ENCODE measurements at places on chromosomes 12 and 14.

DNA sequence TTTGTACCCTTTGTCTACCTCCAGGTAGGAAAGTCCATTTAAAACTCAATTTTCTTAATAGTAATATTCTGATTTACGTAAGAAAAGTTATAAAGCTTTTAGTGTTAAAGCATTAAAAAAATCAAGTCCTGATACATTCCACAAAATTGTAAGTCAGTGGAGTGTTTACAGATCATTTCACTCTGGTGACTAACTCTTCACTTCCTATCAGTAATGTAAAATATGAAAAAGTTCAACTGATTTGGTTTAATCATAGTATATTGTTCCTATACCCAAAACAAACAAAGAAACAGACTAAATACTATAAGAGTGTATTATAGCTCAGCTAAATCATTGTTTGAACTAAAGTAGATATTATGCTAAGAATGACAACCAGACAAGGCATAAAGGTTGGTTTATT, 85.9 kb downstream of the VEZT start:
- no peak for DNase-seq

DNA sequence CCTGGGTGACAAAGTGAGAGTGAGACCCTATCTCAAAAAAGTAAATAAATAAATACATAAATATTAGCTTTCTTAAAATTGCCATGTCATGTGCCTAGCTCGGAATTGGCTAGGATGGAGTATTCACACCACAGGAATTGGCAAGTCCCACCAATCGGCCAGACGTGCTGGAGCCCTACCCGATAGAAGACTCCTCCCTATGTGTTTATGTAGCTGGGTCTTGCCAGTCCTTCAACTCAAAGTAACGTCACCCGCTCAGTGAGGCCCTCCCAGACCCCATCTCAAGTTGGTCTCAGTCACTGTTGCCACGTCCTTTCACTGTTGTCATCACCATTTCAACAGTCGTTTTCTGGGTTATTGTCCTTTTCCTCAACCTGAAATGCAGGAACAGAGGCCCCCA, 20.2 kb downstream of the VRTN start:
- DNase-seq = no peak

- peak; percentile 2 for DNase-seq
Measured at GRCh38 chr12:25557830-25558436, 4.8 kb upstream of the LMNTD1 start.

GRCh38 chr14:29925101-29925722, 2.4 kb downstream of the PRKD1 start:
- no peak for DNase-seq

DNA sequence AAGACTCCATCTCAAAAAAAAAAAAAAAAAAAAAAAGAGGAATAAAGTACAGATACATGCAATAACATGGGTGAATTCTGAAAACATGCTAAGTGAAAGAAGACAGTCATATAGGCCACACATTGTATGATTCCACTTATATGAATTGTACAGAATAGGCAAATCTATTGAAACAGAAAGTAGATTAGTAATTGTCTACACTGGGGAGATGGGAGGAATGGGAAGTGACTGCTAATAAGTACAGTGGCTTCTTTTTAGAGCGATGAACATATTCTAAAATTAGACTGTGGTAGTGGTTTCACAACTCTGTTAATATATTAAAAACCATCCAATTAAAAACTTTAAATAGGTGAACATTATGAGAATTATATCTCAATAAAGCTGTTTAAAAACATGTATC, 74.4 kb downstream of the ANKS1B start:
- no peak for DNase-seq

DNA sequence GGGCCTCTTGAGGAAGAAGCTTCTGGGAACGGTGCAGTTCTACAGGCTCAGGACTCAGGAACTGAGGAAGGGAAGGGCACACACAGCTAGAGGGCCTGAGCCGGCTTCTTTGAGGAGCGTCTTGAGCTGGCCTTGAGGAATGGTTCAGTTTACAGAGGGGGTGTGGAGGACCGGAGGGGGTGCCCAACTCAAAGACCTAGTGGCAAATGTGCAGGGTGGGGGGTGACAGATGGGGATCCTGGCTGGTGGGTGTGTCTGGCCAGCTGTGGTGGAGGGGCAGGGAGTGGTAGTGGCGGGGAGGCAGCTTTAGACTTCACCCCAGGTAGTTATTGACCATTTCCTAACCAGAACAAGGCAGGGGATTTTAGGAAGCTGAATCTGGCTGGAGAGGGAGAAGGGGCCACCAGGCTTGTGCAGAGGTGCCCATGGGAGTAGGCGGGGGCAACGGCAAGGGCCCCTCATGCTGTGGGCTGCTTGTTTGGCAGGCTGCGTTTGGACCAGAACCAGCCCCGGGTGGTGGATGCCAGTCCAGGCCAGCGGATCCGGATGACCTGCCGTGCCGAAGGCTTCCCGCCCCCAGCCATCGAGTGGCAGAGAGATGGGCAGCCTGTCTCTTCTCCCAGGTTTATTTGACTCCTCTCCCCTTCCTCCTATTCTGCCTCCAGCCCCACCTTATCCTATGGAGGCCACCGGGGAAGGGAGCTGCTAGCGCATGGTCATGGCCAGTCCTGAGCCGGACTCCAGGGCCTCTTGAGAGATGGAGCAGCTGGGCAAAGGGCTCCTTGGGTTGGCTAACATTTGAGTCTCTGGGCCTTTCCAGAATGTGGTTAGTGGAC, 27.8 kb downstream of the PAPLN start:
- no peak for DNase-seq

DNA sequence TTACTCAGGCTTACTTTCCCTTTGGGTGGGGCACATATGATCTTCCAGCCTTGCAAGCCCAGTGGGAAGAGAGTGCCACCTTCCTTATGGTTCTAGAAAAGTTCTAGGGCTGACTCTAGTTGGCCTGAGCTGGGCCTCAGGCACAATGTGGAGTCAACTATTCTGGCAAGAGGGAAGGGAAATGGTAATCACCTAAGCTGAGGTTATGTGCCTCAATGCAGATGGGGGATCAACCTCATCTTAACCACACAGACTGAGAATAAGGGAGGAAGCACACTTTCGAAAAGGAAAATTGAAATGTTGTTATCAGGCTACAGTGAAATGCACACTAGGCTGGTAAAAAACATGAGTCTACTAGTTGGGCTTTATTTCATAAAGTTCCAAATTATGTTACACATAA, 77.5 kb upstream of the RMST start:
- no peak for DNase-seq

DNA sequence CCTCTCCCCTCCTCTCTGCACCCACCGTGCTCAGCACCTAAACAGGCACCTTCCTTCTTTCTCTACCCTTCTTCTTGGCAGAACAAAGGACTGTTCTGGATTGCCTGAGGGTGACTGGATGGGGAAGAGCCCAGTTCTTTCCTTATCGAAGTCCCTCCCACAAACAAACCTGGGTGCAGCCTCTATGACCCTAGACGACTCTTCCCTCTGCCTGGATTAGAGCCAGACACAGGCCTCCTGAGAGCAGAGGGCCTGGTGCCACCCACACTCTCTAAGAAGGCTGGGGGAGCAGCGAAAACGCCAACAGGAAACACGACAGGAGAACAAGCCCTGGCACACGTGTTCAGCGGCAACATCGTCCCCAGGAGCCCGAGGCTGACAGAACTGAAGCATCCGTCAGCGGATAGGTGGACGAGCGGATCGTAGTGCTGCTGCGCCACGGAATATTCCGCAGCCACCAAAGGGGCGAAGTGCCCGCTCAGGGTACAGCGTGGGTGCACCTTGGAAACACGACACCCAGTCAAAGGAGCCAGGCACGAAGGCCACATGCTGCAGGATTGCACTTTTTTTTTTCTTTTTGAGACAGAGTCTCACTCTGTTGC, 38.0 kb downstream of the RIMBP2 start:
- no peak for DNase-seq

GRCh38 chr12:120800665-120801064, 75.0 kb downstream of the ACADS start:
- DNase-seq = no peak

DNA sequence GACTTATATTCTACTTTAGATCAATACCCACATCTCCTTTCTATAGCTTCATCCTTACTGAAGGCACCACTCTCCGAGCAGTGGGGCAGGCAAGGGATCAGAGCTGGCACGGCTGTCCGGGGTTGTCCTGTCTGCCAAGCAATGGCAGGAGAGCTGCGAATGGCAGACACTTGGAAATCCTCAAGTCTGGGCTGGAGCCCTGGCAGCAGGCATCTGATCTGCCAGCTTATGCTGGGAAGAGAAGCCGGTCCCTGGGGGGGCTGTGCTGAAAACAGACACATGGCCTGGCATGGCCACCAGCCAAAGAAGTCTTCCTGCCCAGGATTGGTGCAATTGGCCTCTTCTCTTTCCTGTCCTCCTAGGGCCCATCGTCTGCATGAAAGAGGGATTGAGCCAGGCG, 280.2 kb upstream of the PWP1 start:
- DNase-seq = no peak

DNA sequence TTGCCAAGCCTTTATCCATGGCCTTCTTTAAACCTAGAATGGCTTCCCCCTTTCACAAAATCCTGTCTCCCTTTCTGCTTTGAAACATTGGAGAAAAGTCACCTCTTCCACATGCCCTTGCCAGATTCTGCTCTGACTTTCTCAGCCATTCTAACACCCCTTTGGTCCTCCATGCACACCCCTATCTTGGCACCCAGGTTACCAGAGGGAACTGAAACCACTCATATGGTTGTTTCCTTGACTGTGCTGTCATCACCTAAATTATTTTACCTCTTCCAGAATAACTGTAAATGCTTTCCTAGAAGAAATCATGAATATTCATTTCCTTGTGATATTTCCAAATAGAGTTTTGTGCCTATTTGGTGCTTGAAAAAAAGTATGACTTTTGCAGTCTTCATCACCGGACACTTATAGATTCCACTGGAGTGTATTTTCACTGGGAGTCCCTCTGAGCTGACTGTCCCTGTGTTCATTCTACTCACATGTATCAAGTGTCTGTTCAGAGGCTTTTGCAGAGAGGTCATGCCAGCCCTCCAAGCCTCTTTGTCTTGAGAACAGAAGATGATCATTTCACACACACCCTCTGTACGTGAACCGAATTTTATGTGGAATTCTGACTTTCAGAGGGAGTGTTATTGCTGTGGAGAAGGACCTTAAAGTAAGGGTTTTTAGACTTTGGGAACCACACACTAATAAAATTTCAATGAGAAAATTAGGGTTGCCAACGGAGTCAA, 74.1 kb downstream of the PLXNC1 start:
- DNase-seq = no peak

GRCh38 chr14:28083389-28083788, 683.2 kb upstream of the FOXG1 start:
- DNase-seq = no peak

DNA sequence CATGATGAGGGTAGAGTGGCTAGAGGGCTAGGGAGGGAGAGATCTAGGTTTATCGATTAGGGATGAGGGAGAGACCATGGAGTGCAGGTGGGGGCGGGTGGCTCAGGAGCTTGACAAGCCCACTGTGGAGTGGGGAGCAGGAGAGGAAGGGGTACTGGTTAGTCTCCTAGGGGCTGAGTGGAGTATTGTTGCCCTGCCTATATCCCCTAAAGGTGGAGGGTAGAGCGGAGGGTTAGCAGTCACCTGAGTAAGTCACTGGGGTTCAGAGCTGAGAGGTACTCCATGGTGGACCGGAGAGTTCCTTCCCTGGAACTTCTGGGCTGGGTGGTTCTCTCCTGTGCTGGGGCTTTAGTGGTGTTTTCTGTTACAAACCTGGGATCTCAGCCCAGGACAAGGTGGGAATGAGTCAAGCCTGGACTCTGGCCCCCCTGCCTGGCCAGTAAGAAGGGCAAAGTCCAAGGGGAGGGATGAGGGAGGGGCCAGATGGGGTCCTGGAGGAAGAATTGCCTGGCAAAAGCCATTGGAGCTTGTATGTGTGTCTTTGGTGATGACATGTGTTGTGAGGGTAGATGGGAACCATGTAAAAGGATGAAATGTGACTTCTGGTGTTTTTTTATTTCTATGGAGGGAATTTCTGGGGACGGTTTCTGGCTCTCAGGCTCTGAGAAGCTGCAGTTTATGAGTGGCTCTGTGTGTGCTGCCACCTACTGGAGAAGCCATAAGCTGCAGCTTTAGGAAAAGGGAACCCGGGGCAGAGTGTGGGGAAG, at the start of gene CIDEB:
TSS of gene CIDEB (minus strand) at position 403 of the 767 bp plus-strand sequence. CDS start at position 284, 119 bp downstream.
- peak; percentile 74 for DNase-seq

DNA sequence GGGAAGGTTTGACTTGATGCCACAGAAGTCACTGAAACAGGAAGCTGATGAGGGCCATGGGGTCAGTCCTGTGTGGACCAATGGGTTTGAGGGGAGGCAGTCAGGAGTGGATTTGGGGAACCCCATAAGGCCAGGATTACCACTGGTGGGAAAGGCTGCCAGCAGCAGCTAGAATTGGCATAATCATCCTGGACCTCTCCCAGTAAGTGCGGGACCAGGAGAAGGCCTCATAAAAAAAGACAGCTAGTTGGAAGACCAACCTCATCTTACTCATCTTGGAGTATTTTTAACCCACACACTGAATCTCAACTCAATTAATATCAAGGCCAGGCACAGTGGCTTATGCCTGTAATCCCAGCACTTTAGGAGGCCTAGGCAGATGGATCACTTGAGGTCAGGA, 22.7 kb downstream of the TBX3 start:
- DNase-seq = no peak

- DNase-seq = peak; percentile 83
Measured at GRCh38 chr14:105485739-105486162, 935 bp upstream of the CRIP1 start.

DNA sequence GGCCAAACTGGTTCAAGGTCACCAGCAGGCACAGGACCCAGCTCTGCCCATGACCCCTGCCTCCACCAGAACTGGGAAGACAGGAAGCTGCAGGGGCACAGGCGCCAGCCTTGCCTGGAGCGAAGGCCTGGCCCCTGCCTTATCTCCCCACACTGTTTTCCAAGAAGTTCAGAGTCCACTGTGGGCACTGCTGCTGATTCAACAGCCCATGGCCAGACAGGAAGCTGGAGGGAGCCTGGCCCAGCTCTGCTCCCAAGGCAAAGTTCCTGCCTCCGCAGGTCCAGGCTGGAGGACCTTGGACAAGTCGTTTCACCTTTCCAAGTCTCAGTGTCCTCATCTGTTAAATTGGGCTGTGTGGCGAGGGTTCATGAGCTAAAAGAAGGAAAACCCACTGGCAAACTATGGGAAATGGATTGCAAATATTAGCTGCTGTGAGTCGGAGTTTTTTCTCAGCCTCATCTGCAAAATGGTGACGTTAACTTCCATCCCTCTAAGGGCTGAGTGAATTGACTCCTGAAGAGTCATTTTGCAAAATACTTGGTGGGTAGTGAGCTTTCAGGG, 1.2 kb downstream of the PHETA1 start:
- no peak for DNase-seq

- no peak for DNase-seq
Measured at GRCh38 chr12:113462998-113463745, 8.5 kb downstream of the LHX5 start.

DNA sequence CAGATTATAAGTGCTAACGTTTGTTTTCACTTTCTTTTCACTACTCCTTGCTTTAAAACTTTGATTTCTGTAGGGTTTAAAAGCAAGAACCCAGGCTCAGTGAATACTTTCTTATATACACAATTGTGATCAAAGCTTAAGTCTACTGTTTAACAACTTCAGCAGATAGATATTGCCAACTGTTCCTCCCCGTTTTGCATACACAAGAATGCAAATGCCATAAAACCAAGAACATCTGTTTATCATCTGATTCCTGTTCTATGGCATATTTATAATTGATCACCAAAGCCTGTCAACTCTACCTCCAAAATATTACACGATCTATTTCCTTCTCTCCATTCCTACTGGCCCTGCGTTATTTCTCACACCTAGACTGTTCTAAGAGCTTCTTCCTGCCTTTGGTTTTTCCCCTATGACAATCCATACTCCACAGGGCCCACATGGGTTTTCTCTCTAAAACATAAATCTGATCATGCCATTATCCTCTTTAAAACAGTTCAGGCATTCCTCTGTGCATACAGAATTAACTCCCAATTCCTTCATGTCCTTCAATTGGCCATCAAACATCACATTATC, 15.9 kb downstream of the MED13L start:
- no peak for DNase-seq

- no peak for DNase-seq
Measured at GRCh38 chr12:89340861-89341260, 11.4 kb downstream of the DUSP6 start.
